ENCODE measurements at places on chromosomes 7 and 10.

DNA sequence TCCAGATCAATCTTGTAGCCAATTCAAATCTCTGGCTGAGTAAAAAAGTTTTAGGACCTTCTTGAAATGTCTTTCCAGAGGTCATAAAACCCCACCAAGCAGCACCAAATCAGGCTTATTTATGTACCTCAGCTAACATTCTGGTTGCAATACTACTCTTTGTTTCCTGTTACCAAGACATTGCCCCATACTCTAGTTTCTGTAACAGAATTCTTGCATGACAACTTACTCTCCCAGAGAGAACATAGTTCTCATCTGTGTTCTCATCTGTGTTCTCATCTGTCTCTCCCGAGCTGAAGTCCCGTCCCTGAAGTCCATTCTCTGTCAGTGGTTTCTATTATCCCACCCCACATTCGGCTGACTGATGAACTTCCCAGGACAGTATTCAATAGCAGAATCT is 1285.1 kb downstream of the XPNPEP1 start:
- no peaks in the 10 kb centered on the region for H3K4me1 ChIP-seq
- H3K27me3 ChIP-seq, result peaks cover 4% of the 10 kb centered on the region
- H3K27ac ChIP-seq, result no peak overlapping the region
- no peak overlapping the region for H3K4me3 ChIP-seq

DNA sequence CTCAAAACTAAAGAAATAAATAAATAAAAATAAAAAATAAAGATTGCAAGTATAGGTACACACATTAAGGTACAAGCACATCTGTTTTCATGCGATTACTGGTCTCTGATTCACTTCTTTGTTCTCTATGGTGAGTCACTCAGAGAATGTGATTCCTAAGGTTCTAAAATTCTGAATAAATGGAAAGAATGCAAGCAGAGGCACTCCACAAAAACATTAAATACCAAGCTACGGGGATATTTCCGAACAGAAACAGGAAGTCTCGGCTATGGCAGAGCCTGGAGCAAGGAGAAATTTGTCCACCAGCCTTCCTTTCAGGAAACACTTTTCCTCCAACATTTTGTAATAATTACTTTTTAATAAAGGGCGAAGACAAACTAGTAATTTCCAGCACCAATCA is 1.4 kb downstream of the VOPP1 start:
- peak; percentile 75 for DNase-seq
- H3K27me3 ChIP-seq, result peaks cover under 1% of the 10 kb centered on the region
- H3K27ac ChIP-seq, result peak overlapping the region; percentile 87
- peaks cover 11% of the 10 kb centered on the region for H3K36me3 ChIP-seq

DNA sequence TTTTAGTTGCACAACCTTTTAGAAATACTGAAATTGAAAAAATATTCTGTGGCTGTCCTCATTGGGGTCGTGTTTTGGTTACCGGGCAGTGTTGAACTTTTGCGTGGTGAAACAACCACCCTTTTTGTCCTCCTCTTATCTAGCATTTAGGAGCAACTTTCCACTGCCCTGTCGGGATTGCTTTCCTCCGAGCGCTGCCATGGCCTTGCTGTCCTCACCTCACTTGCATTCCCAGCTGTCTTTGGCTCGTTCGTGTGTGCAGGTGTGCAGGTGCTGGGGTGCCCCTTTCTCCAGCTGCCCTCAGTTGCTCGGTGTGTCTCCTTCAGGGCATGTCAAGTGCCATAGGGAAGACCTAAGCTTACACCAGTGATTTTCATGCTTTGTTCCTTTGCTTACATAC is 116.9 kb upstream of the GJD4 start:
- peaks cover 16% of the 10 kb centered on the region for H3K36me3 ChIP-seq
- DNase-seq, result no peak
- H3K4me3 ChIP-seq, result no peak overlapping the region
- no peak overlapping the region for H3K27ac ChIP-seq

GRCh38 chr10:112821663-112822062 is 128.4 kb upstream of the TCF7L2 start:
- peaks cover 3% of the 10 kb centered on the region for H3K27me3 ChIP-seq
- peaks cover 9% of the 10 kb centered on the region for H3K36me3 ChIP-seq
- no peak overlapping the region for H3K4me3 ChIP-seq
- peaks cover 5% of the 10 kb centered on the region for H3K4me1 ChIP-seq
- no peak overlapping the region for H3K27ac ChIP-seq

DNA sequence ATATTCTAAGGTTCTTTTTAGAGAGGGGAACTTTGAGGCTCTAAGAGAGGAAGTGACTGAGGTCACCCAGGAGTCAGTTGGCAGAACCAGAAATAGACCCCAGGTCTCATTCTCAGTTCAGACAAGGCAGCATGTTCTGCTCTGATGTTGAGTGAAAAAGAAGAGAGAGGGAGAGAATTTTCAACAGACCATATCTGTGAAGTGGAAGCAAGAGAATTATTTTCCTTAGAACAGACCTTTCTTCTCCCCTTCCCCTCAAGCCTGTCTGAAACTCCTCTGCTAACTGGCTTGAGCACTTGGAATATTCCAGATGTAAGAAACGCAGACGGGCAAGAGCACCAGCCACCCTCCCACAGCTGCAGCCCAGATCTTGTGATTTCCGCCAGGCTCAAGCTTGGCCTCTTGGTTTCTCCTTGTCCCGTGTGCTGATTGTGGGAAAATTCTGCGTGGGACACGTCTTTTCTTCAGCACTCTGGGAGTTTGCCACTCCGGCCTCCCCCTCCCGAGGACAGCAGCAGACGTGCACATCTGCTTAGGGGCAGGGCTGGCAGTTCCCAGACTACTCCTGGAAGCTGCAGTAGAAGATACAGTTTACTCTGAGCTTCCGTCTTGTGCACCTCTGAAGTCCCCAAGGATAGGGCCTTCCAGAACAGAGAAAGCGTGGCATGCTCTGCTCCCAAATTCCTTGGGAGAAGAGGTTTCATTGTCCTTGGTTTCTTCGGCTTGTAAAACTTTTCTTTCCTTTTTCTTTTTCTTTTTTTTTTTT is 22.7 kb upstream of the IKZF1 start:
- H3K4me3 ChIP-seq, result no peak overlapping the region
- DNase-seq, result no peak
- H3K27me3 ChIP-seq, result no peaks in the 10 kb centered on the region
- no peak overlapping the region for H3K27ac ChIP-seq

DNA sequence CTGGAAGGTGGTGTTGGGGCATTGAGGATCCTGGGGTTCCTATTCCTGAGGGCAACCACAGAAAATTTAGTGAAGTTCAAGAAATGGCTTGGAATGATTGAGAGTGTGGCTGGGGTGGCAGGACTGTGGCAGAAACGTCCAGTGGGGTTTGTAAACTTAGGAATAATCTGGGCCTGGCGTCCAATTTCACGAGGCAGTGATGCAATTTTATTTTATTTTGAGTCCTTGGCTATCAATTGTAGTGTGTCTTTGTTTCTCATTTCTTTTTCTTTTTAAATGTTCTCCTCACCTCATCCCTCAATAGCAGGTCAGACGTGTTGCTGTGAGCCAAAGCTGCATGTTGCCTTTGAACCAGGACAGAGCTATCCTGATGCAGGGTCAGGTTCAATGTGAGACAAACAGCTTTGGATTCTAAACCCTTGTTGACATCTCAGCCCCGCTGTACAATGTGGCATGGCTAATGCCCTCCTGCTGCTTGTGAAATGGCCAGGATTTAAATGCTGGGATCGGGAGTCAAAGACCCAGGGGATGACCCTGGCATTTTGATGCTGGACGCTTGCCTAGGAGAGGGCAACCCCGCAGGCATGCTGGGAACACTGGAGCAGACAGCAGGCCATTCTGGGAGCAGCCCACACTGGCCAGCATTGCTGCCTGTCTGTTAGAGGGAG is 64.8 kb downstream of the RBM20 start:
- peaks cover 19% of the 10 kb centered on the region for H3K4me1 ChIP-seq
- H3K36me3 ChIP-seq, result no peaks in the 10 kb centered on the region
- peaks cover 18% of the 10 kb centered on the region for H3K27me3 ChIP-seq
- H3K27ac ChIP-seq, result no peak overlapping the region

DNA sequence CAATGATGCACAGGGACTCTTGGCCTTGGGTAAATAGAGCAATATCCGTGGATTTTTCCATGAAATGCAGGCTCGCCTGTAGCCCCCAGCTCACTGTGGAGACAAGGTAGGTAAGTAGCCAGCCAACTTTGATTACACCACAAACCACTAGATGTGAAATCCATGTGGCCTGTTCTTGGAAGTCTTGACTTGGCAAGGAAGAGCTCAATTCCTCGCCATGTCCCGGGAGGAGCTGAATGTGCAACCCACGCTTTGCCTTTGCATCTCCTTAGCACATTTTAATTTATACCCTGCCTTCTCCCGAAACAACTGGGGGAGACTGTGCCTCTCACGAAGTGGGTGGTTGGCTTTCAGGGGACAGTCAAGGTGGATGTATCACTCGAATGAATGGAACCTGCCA is 347.7 kb upstream of the MKI67 start:
- no peaks in the 10 kb centered on the region for H3K27me3 ChIP-seq
- no peaks in the 10 kb centered on the region for H3K36me3 ChIP-seq
- no peak for DNase-seq
- H3K27ac ChIP-seq, result no peak overlapping the region
- no peaks in the 10 kb centered on the region for H3K4me1 ChIP-seq
- H3K4me3 ChIP-seq, result no peak overlapping the region

- no peak overlapping the region for H3K4me3 ChIP-seq
- no peak for DNase-seq
- no peaks in the 10 kb centered on the region for H3K4me1 ChIP-seq
- H3K27ac ChIP-seq, result no peak overlapping the region
- no peaks in the 10 kb centered on the region for H3K36me3 ChIP-seq
Measured at GRCh38 chr7:98038731-98039130, 48.7 kb upstream of the OCM2 start.
